ENCODE measurements at places on chromosomes 6 and 20. TPM values are rescaled to one million over a fixed set of nuclear protein-coding genes. Genes with fewer than 3 reads are reported as not detected.

RIPK1 gene
- 24.3 TPM for total RNA-seq

SIRPD gene
- total RNA-seq, result not detected

STK38 gene
- 85.5 TPM for total RNA-seq

DSP gene
- total RNA-seq, result 0.05 TPM

TUBB2B gene
- 0.75 TPM for total RNA-seq

SNX14 gene
- total RNA-seq, result 35.8 TPM

CFB gene
- not detected for total RNA-seq

PNPLA1 gene
- not detected for total RNA-seq

DNA sequence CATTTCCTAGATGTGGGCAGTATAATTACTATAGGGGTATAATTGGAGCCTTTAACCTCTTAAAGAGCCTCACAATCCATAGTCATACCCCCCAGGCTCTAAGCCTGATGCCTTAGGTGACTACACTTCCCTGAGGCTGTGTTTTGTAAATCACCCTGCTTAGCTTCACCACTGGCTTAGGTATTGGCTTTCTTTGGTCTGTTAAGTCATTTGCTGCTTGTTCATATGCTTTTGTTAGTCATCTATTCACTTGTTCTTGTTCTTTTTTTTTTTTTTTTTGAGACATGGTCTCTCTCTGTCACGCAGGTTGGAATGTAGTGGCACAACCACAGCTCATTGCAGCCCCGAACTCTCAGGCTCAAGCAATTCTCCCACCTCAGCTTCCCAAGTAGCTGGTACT, 26.7 kb downstream of the KAT14 start:
- H3K27me3 ChIP-seq, result no peaks in the 10 kb centered on the region
- peak overlapping the region; percentile 77 for H3K27ac ChIP-seq
- DNase-seq, result no peak

- no peaks in the 10 kb centered on the region for H3K27me3 ChIP-seq
- H3K4me1 ChIP-seq, result no peaks in the 10 kb centered on the region
- H3K27ac ChIP-seq, result no peak overlapping the region
- H3K36me3 ChIP-seq, result no peaks in the 10 kb centered on the region
Measured at GRCh38 chr6:49001856-49002541, 461.1 kb downstream of the MMUT start.

DNA sequence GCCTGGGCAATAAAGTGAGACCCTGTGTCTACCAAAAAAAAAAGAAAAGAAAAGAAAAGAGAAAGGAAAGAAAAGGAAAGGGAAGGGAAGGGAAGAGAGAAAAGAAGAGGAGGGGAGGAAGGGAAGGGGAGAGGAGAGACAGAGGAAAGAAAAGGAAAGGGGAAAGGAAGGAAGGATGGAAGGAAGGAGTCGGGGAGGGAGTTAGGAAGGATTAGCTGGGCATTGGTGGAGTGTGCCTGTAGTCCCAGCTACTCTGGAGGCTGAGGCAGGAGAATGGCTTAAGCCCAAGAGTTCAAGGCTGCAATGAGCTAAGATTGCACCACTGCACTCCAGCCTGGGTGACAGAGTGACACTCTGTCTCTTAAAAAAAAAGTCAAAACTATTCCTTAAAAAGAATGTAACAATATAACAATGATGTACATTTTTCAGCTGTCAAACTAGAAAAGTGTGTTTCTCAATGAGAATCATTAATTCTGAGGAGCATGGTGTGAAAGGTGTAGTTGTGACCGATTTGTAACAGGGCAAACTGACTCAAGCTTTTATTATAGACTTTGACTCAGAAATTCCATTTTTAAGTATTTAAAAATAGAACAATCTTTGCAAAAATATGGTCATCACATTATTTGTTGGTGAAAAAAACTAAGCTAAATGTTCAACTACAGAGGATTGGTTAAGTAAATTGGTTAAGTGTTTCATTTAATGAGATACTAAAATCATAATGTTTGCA, 14.7 kb downstream of the SNRPB start:
- DNase-seq, result no peak
- no peak overlapping the region for H3K4me3 ChIP-seq
- peaks cover 9% of the 10 kb centered on the region for H3K4me1 ChIP-seq
- H3K27ac ChIP-seq, result peak overlapping the region; percentile 65
- H3K36me3 ChIP-seq, result peaks cover 7% of the 10 kb centered on the region

- DNase-seq, result peak; percentile 53
- H3K27me3 ChIP-seq, result no peaks in the 10 kb centered on the region
- no peak overlapping the region for H3K27ac ChIP-seq
- peaks cover 2% of the 10 kb centered on the region for H3K4me1 ChIP-seq
- H3K36me3 ChIP-seq, result no peaks in the 10 kb centered on the region
Measured at GRCh38 chr6:26216886-26217713, 129.9 kb downstream of the HFE start.

GRCh38 chr6:13924146-13924948, 405 bp upstream of the RNF182 start:
- no peak for DNase-seq
- peaks cover 48% of the 10 kb centered on the region for H3K27me3 ChIP-seq
- peak overlapping the region; percentile 62 for H3K27ac ChIP-seq
- H3K4me1 ChIP-seq, result peaks cover 14% of the 10 kb centered on the region
- H3K4me3 ChIP-seq, result peak overlapping the region; percentile 92
- peaks cover 4% of the 10 kb centered on the region for H3K36me3 ChIP-seq

DNA sequence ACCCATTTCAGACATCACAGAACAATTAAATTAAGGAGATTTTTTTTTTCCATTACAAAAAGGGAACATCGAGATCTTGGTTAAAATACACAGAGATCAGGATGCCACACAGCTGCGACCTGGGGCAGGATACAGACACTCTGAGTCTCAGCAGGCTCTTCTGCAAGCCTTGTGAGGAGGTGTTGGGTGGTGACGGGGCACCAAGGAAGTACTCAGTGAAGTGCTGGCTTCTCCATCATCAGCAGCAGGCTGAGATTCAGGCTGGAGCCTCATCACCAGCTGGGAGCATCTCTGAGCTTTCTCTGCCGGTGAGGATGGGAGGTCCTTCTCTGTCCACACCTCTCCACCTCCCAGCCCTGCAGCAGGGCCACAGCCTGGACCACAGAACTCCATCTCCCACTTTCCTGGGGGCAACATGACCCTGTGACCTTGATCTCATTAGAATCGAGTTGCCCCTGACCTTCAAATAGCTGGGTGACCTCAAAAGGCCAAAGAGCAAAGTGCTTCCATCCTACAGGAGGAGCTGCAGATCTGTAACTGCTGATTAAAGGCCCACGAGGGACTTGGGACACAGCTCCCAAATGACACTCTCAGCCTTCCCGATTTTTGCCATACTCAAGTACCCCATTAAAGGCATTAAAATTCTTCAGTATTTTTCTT, 16.0 kb downstream of the PMEPA1 start:
- no peaks in the 10 kb centered on the region for H3K36me3 ChIP-seq
- H3K4me1 ChIP-seq, result peaks cover 14% of the 10 kb centered on the region
- peaks cover 12% of the 10 kb centered on the region for H3K27me3 ChIP-seq
- peak overlapping the region; percentile 8 for H3K27ac ChIP-seq
- DNase-seq, result no peak

DNA sequence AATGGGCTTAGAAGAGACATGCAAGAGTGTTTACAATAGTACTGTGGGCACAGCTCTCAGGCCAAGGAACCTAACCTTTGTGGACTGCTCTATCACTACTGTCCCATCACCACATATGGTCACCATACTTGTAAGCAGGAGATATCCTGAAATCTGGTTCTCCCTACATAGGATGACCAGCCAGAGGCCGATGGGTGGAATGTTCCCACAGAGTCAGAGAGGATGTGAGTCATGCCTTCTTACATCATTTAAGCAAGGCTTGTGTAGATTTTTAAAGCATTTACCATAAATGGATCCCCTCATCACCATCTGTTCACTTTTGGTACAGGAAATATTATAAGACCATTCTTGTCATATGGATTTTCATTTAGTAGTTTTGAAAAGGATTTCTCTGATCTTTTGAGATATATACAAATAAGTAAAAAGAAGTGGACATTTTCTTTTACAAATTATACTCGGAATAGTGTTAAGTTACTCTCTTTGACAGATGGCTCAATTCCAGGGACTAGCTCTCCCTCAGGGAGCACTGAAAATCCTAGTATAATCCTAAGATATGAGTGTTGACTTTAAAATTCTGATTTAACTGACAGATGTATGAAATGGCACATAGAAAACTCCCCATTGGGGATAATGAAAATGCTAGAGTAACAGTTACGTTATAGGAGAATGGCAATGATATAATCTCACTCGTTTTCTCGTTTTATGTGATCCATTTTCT, 6.6 kb downstream of the HTR1B start:
- no peak for DNase-seq
- H3K4me1 ChIP-seq, result no peaks in the 10 kb centered on the region
- no peak overlapping the region for H3K4me3 ChIP-seq
- H3K27me3 ChIP-seq, result peaks cover 42% of the 10 kb centered on the region
- H3K36me3 ChIP-seq, result no peaks in the 10 kb centered on the region

GRCh38 chr20:5945963-5946362, 4.4 kb downstream of the TRMT6 start:
- no peak for DNase-seq
- H3K27ac ChIP-seq, result peak overlapping the region; percentile 41
- H3K36me3 ChIP-seq, result peaks cover 7% of the 10 kb centered on the region
- no peaks in the 10 kb centered on the region for H3K27me3 ChIP-seq

- no peak for DNase-seq
- H3K36me3 ChIP-seq, result no peaks in the 10 kb centered on the region
- H3K27ac ChIP-seq, result no peak overlapping the region
Measured at GRCh38 chr6:85047818-85048217, 283.4 kb upstream of the TBX18 start.

GRCh38 chr6:20400456-20401204, 1.0 kb upstream of the E2F3 start:
- H3K4me3 ChIP-seq, result peak overlapping the region; percentile 95
- peak; percentile 21 for DNase-seq
- no peaks in the 10 kb centered on the region for H3K27me3 ChIP-seq
- H3K27ac ChIP-seq, result peak overlapping the region; percentile 96
- peaks cover 30% of the 10 kb centered on the region for H3K4me1 ChIP-seq
- H3K36me3 ChIP-seq, result peaks cover 2% of the 10 kb centered on the region

DNA sequence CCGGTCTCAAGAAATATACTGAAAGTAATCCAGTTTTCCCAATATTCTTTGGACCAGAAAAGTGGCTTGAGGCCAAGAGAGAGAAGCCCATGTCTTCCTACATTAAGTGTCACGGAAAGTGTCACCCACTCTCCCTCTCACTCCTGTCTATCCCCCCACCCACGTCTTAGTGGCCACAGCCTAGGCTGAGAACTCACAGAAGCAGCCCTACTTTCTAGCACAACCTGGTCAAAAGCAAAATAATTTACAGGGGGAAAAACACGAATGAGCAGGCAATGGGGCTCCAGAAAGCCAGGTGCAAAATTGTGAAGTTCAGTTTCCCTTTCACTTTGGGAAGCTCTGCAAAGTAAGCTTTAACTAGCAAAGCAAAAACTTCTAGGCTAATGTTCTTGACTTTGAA, 118.0 kb downstream of the OPRM1 start:
- H3K27ac ChIP-seq, result peak overlapping the region; percentile 96
- no peaks in the 10 kb centered on the region for H3K27me3 ChIP-seq

DNA sequence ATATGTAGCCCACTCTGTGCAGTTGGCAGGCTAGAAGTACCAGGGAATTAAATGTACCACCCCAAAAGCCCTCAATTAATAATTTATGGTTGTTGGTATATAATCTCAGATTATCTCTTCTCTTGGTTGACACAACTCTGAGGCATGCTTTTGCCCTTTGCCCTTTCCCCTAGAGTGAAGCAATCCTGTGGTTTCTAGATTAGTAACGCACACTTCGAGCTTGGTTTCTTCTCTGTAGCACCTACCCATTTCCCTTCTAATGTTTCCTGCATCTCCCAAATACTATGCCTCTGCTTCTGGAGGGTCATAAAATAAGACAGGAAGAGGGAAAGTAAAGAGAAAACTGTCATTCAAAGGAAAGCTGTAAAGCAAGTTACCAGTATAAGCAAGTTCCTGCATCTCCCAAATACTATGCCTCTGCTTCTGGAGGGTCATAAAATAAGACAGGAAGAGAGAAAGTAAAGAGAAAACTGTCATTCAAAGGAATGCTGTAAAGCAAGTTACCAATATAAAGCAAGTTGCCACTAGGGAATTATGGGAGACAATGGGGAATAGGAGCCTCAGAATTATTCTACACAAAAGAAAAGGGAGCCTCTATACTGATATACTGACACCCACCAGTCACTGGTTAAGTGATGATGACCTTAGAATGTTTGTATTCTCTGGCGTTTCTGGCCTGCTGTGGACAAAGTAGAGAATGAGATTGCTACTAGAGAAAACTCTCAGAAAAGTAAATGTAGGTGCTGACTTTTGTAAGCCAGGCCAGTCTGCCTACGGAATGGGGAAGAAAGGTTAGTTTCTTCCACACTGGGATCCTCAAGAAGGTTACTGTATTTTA, 862.6 kb upstream of the MAN1A1 start:
- H3K27me3 ChIP-seq, result no peaks in the 10 kb centered on the region
- no peaks in the 10 kb centered on the region for H3K36me3 ChIP-seq

DNA sequence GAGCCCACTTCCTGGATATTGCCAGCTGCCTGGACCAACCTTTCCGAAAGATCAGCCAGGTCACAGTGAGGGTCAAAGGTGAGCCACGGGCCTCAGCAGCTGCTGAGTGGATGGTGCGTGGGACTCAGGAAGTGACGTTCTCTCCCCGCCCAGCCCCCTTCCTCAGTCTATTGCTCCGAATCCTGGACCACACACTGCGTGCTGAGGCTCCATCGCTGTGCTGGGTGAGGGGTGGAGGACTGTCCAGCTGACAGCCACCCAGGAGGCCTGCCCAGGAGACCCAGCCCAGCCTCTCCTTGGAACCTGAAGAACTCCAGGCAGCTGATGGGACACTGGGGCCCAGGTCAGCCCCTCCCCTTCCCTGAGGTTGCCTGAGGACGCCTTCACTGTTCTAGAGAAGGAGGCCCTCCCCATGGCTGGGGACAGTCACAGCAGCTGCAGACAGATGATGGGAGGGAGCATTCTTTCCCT, 94.4 kb upstream of the CD93 start:
- H3K4me3 ChIP-seq, result no peak overlapping the region
- H3K27me3 ChIP-seq, result peaks cover 9% of the 10 kb centered on the region
- no peak overlapping the region for H3K27ac ChIP-seq
- H3K4me1 ChIP-seq, result no peaks in the 10 kb centered on the region

DNA sequence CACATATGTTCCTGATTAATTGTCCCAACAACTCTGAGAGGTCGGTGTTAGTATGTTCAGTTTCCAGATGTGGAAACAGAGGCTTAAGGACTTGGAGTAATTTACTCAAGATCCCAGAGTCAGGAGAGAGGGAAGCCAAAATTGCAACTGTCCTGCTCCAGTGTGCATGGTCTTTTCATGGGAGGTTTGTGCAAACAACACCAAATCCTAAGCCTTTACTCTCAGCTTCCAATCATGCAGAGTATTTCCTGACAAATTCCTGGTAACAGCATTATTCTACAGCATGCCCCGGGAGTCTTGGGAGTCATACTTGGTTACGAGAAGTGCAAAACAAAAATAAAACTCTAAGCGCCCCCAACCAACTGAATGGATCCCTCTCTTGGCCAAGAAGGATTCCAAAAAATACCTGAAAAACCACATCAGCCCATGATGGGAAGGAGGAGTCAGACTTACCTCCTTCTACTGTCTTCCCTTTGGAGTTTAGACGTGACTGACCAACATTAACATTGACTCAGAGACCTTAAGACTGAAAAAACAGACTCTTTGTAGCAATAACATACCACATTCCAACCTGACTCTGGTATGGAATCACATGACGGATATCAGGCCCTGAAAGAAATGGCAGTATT, 30.8 kb upstream of the PPP1R3G start:
- DNase-seq, result no peak
- no peaks in the 10 kb centered on the region for H3K4me1 ChIP-seq
- H3K27ac ChIP-seq, result no peak overlapping the region

Data from T-helper 17 cell (primary cell).